ENCODE measurements at places on chromosomes 13 and 19.

GRCh38 chr13:44468874-44469273, 95.2 kb downstream of the SERP2 start:
- DNase-seq: no peak

DNA sequence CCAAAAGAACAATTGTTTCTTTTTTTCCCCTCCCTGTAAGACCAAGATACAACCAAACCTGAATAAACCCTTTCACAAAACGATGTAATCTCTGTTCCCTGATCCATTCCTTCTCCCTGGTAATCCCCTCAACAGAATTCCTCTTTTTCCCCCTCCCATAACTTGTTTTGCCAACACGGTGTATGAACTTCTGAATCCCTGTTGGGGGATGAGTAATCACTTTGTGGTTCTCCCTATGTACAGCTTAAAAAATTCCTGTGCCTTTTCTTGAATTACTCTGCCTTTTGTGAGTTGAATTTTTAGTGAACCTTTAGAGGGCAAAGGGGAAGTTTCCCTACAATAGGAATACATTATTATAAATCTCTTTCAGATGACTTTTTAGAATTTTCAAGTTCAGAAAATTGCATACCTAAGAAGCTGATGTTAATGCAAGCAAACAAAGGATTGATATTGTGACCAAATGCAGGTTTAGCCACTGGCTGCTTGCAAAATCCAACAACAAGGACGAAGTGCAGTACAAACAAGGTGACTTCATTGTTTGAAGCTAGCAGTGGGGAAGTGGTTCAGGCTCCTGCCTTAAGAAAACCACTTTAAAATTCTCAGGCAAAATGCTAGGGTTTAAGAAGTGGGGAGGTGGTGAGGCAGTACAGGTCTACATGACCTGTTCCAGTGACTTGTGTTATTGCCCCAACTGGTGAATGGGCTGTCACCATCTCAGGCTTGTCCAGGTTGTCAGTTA, 15.0 kb upstream of the EPSTI1 start:
- peak; percentile 63 for DNase-seq

DNA sequence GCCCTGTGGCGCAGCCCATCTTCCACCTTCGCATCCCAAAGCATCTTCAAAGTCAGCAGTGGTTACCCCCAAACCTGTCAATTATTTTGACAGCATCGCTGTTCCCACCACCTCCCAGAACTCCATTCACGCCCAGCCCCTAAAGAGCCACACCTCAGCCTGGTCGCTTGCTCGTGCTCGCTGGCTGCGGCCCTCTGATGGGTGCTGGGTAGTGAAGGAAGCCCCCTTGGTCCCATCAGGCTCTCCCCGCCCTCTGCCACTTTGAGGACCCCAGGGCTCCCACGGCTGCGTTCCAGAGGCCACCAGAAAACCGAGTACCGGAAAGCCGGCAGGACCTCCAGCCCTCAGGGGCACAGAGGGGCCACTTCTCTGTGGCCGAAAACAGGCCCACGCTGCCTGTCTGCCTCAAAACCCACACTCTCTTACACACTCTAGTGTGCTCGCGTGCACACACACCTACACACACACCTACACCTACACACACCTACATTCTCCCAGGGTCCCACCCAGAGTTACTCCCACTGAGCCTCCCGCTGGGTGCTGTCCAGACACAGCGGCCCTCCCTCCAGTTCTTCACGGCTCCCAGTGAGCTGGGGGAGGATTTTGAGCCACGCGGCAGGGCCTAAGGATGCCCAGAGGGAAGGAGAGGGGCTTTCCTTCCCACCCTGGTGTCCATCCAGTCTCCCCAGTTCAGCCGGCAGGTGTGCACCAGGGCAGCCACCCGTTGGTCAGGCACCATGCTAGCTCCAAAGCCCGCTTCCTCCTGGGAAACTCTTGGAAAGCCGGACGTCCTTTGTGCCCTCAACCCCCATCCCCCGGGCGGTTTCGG, 1.9 kb downstream of the VSTM2B start:
- no peak for DNase-seq

- no peak for DNase-seq
Measured at GRCh38 chr19:48867123-48867745, 1.2 kb downstream of the PLEKHA4 start.

DNA sequence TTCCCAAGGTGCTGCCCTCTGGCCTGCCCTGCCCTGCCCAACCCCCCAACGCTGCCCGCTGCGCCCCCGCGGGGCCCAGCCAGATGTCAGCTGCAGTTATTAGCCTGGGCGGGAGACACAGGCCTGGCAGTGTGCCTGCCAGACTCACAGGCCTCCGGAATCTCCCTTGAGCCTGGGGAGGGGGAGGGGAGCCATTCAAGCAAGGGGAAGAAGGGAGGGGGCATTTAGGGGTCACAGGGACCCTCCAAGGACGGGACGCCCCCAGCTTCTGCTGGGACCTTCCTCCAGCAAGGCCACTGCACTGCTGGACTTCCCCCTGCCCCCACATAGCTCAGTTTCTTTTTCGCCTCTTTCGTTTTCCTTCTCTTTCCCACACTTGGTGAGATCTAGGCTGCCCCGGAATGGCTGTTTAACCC, 2.6 kb upstream of the JUNB start:
- DNase-seq: no peak

GRCh38 chr19:46542428-46543230, 47.0 kb upstream of the PNMA8B start:
- peak; percentile 80 for DNase-seq

GRCh38 chr19:28532765-28533341, 680.1 kb downstream of the UQCRFS1 start:
- no peak for DNase-seq

DNA sequence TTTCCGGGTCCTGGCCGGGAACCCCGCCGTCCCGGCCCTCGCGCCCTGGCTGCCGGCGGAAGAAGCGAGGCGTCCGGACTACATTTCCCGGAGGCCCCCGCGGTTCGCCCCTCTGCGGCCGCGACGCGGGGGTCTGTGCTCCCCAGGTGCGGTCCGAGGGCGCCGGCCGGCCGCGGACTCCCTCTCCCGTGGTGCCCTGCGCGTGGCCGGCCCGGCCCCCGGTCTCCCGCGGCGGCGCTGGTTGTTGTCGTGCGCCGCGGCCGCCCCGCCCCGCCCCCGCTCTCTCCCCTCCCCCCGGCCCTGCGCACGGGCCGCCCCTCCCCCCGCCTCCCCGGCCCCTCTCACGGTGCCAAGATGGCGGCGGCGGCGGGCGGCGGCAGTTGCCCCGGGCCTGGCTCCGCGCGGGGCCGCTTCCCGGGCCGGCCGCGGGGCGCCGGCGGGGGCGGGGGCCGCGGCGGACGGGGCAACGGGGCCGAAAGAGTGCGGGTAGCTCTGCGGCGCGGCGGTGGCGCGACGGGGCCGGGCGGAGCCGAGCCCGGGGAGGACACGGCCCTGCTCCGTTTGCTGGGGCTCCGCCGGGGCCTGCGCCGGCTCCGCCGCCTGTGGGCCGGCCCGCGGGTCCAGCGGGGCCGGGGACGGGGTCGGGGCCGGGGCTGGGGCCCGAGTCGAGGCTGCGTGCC, at the start of gene KMT2B:
Gene KMT2B (plus strand): TSS at position 339 of the 680 bp plus-strand sequence. CDS start 16 bp downstream, at position 355.
- peak; percentile 91 for DNase-seq

DNA sequence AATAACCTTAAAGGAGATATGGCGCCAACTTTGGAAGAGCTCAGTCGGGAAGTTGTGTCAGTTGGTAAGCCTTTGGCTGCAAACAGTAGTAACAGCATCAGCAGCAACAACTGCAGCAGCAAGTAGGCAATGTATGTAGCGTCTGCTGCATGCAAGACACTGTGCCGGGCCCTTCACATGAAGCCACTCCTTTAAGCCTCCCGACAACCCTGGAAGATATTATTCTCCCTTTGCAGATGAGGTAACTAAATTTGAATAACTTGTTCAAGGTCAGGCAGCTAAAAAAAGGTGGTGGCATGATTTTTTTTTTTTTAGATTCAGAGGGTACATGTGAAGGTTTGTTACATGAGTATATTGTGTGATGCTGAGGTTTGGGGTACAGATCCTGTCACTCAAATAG, 19.7 kb downstream of the SIPA1L3 start:
- no peak for DNase-seq

- DNase-seq: no peak
Measured at GRCh38 chr19:14502334-14503092, 6.6 kb upstream of the GIPC1 start.

DNA sequence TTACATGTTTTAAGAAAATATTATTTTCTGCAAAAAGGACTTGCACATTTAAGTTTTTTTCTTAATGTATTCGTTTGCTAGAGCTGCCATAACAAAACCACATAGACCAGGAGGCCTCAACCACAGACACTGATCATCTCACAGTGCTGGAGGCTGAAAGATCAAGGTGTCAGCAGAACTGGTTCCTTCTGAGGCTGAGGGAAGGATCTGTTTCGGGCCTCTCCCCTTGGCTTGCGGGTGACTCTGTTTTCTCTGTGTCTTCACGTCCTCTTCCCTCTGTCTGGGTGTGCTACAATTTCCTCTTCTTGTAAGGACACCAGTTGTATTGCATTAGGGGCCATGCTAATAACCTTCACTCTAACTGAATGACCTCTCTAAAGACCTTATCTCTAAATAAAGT, 364.2 kb downstream of the IRS2 start:
- DNase-seq: no peak

DNA sequence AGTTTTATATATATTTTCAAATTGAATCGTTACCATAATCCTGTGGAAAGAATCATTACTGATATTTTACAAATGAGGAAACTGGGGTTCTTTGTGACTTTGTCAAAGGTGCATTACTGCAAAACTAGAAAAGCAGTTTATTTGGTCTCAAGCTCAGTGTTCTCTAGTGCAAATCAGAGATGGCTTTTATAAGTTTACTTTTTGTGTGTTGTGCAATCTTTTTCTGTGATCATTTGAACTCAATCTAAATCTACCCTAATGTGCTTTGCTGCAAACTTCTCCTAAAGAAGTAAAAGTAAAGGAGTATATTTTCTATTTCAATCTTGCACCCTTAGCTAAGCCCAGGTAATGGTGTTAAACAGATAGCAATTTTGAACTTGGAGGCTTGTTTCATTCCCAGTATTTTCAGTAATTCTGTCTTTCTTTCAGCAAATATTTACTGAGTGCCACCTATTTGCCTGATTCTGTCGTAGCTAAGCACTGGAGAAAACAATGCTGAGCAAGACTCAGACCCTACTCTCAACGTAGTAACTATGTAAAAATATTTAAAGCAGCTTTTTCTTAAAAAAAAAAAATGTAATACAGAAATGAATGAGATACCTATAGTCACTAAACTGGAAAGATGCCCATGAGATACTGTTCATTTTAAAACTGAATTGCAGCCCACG, 124.0 kb downstream of the TDRD3 start:
- DNase-seq: no peak

DNA sequence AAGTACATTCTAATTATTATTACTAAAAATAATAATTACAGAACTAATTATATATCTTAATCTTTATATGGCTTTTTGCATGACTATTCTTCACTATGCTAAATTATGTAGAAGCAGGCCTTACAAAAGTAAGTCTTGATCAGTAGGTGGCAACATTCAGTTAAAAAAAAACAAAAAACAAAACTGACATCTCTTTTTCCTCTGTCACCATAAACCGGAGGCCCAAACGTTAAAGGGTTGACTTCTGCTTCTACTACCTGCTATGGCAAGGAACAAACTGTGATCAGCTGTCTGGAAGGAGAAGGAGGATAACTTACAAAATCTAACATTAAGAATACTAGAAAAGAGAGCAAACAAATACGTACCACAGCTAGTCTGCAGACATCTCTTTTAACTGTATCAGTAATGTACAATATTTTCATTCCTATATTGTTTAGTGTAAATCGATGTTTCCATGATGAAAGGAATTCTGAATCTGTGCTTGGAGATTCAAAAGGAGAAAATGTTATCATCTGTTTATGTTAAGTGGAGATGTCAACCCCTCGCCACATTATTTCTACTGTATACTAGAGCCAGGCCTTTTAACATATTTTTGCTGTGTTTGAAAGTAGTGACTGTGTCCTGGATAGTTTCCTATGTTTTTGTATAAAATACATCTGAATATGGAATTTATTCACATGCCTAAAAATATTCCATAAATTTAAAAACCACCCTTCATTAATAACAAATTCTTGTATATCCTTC, 1525.4 kb downstream of the SLITRK1 start:
- no peak for DNase-seq

GRCh38 chr13:29361716-29362115, 233.8 kb downstream of the SLC7A1 start:
- no peak for DNase-seq

DNA sequence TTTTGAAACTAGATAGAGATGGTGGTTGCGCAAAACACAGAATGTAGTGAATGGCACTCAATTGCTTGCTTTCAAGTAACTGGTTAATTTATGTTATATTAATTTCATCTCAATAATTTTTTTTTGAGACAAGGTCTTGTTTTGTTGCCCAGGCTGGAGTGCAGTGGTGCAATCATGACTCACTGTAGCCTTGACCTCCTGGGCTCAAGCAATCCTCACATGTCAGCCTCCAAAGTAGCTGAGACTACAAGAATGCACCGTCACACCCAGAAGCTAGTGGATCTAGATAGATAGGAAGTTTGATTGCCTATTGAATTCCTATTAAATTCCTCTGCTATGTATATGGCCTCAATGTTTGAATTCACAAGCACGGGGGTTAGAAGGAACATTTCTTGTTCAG, 26.4 kb upstream of the ADGRE2 start:
- no peak for DNase-seq

- no peak for DNase-seq
Measured at GRCh38 chr13:23271331-23271730, 90.6 kb downstream of the SGCG start.

DNA sequence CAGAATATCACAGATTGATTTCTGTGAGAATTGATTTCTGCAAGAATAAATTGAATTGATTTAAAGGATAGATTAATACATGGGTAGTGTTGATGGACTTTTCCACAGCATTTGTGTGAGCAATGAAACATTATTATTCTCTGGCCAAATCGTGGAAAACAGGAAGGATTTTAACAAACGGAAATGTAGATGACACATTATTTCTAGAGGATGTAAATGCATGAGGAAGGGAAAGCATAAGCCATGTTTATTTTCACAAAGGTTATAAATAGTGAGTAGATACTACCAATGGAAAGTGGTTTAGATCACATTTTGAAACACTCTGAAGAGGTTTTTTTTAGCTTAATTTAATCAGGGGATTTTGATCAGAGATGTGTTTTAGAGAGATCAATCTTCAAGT, 1534.6 kb upstream of the MIR17HG start:
- no peak for DNase-seq

DNA sequence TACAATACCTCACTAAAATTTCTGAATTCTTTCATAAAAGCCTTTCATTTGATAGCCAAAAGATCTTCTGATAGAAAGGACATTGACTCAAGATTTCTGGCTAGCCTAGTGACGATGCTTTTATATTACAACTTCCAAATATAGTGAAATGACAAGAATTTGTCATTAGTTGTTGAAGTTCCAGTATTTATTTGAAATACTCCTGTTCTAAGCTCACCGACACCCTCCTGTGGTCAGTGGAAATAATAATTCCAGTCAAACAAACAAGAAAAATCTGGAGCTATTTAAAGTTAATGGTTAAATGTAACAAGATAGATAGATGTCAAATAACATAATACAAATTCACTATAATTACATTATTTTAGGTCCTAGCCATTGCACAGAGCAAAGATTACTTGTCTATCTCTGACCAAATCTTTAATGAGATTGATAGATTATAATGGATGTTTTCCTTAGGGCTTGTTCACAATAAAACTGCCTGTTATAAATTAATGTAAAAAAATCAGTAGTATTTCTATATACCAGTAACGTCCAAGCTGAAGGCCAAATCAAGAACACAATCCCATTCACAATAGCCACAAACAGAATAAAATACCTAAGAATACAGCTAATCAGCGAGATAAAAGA, 195.5 kb downstream of the RGCC start:
- DNase-seq: peak; percentile 68

Measured in astrocyte of the cerebellum (primary cell).